Stimulated activated CD8-positive, alpha-beta memory T cell treated with anti-CD3 and anti-CD28 coated beads, Interleukin-15, amount 100 ng/mL, for 1 hour (primary cell): ENCODE measurements at places on chromosomes 5 and 9.

DNA sequence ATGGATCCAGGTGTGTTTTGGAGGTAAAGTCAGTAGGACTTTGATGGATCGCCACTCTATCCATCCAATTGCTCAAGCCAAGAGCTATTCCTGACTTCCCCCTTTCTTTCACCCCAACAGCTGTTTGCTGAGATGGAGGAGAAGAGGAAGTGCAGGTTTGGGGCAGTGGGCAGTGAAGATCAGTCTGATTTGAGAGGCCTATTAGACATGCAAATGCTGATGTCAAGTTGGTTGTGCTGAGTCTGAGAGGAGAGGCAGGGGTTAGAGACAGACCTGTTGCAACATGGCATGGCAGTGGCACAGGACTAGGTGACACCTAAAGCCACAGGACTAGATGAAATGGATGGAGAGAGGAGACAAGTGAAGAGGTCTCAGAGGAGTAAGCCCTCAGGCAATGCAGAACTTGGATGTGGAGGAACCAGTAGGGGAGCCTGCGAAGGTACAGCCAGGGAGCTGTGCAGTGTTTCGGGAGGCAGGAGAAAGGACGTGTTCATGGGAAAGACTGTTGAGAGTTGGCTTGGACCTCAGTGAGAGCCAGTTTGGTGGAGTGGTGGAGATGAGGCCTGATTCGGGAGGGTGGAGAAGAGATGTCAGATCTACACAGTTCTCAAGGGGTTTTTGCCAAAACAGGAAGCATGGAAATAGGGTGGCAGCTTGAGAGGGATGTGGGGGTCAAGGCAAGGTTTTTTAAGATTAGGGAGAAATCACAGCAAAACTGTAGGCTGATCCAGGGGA lies 175.0 kb downstream of the MACROH2A1 start:
- no peak for DNase-seq

- no peak for DNase-seq
These were observed 101.7 kb downstream of the PSD2 start for GRCh38 chr5:139897342-139897741.

- no peak for DNase-seq
These were observed 24.1 kb downstream of the PSMD5 start for GRCh38 chr9:120818595-120818994.

DNA sequence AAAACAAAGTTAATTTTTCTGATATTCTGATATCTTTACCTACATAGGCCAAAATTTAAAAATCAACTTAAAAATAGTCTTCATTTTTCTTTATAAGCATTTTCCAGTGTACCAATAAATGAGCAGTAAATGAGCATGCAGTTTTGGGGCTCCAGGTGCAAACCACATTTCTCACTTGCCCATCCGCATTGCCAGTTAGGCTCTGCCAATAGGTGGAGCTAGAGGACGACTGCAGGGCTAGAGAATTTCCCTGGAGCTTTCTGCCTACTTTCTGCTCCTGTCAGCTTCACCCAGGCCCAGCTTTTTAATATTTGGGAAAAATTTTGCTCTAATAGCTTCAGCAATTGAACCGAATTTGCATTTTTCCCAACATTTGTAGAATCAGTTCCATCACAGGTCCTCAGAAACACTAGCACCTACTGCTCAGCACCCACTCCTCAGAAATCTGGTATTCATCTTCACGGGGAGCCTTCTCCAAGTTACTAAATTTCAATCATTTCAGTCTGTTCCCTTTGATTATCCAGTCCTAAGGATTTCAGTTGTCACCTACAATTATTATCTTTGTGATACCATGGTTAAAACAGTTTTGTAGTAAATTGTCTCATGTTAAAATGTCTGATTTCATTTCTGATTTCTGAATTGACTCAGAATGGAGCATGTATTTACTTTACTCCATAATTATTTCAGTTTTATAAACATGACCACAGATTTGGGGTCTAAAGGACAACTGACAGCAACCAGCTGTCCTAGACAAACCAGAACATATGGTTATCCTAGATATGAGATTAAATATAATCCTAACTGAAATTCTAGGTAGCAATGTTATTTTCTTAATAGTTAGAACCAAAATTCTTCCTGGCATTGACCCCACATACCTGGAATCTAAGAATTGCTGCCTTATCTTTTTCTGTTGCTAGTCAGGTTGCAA lies 104.6 kb upstream of the FAM174A start:
- DNase-seq, result peak; percentile 26

GRCh38 chr5:10592601-10593000 lies 28.7 kb downstream of the ANKRD33B start:
- no peak for DNase-seq

DNA sequence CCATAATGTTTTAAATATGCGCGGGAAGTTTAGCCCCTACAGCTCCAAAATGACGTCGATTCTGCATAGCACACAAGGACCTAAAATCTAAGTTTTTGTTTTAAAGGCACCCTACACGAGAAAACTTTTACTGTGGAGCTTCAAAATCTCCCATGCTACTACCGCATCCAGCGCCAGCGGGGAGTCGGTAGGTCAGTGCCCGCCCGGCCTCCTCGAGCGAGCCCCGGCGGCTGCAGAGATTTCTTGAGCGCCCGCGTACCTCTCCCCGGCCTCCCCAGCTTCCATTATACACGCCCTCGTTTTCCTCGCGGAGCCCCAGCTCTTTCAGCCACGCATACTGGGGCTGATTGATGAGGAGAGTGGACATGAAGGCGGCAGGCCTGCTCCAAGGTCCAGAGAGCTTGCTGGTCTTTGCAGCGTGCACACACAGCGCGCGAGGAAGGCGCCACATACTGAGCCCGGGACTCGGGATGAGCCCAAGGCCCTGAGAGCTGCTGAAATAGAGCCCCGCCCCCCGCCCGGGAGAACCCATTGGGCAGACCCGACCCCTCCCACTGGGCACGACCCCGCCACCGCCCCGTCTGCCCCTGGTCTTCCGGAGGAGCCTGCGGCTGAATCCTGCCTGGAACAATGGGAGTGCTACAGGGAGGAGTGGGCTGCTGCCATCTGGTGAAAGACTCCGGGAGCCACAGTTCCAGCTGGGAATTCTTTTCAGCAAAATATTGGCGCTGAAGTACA lies at the start of gene ALDH7A1:
ALDH7A1 (minus strand) TSS at position 472 of the 738 bp plus-strand sequence; CDS start at position 451, 21 bp downstream.
- no peak for DNase-seq

DNA sequence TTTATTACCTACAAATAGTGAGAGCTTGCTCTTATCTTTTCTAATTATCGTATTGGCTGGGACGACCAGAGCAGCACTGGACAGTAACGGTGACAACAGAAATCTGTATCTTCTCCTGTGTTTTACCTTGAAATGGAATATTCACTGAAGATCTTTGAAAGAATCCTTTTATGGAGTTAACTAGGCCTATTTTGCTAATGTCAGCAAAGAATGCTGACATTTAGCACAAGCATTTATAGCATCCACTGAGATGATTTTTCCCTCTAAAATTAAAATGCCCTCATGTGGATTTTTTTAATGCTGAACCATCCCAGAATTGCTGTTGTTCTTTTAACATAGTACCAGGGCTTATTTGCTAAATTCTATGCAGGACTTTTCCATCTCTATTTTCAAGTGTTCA lies 59.4 kb downstream of the ROR2 start:
- no peak for DNase-seq

- no peak for DNase-seq
These were observed 103.1 kb downstream of the ZNF608 start for GRCh38 chr5:124643336-124643735.

GRCh38 chr5:150532151-150532550 lies 24.2 kb downstream of the NDST1 start:
- DNase-seq, result no peak

DNA sequence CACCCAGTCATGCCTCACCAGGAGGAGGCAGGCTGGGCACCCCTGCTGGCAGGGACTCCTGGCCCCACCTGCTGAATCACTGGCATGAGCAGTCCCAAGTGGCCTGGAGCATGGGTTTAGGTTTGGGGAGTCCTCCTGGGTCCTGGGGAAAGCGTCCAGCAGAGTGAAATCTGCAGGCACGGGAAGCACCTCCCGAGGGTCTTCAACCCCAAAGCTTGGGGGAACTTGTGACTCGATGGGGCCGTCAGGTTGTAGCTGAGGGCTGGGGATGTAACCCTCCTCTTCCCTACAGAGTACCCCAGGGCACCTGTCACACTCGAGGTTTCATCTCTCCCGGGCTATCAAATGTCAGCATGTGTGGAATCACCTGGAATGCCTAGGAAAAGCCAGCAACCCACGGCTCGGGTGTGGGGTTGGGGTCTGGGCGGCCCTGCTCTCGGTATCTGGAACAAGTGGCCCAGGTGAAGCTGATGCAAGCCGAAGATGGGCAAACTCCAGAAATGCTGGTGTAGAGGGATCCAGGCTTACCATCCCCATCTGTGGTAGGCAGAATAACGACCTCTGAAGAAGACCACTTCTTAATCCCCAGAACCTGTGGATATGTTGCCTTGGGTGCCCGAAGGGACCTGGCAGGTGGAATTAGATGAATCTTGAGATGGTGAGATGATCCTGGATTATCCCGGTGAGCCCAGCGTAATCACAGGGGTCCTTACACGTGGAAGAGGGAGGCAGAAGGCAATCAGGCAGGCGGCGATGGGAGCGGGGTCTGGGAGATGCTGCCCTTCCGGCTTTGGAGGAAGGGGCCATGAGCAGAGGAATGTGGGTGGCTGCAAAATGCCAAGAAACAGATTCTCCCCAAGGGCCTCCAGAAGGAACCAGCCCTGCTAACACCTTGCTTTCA lies 6.1 kb upstream of the RASGEF1C start:
- no peak for DNase-seq

- DNase-seq, result no peak
These were observed 57.8 kb downstream of the PARP8 start for GRCh38 chr5:50724262-50724661.

DNA sequence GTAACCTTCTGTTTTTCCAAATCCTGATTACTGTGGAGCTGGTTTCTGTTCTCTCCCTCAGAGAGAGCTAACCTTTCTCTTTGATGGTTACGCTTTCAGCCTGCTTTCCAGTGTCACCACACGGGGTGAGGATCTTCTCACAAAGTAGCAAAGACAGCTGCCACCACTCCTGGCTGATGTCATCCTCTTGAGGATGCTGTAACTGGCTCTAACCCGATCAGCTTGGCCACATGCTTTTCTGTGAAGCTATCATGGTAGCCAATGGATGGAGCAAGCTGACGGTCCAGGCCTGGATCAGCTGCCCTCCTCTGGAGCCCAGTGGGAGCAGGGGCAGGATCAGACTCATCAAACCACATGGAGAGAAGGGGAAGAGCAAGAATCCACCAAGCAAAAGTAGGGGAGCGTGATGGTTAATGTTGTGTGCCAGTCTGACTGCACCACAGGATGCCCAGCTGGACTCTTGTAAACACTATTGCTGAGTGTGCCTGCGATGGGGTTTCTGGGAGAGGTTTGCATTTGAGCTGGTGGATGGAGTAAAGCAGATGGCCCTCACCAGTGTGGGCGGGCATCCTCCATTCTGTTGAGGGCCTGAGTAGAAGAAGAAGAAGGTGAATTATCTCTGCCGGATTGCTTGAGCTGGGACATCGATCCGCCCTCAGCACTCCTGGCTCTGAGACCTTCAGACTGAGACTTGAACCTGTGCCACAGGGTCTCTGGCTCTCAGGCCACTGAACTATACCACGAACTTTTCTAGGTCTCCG lies 26.8 kb upstream of the ZNF354A start:
- DNase-seq, result no peak

GRCh38 chr5:141508440-141508797 lies 19.5 kb downstream of the PCDHGC5 start:
- DNase-seq, result no peak

- no peak for DNase-seq
These were observed 2.7 kb downstream of the S1PR3 start for GRCh38 chr9:88993871-88994460.
